ENCODE measurements at places on chromosomes 12 and 14.

- DNase-seq: no peak
Observed at GRCh38 chr12:31954925-31955858, 4.0 kb upstream of the RESF1 start.

DNA sequence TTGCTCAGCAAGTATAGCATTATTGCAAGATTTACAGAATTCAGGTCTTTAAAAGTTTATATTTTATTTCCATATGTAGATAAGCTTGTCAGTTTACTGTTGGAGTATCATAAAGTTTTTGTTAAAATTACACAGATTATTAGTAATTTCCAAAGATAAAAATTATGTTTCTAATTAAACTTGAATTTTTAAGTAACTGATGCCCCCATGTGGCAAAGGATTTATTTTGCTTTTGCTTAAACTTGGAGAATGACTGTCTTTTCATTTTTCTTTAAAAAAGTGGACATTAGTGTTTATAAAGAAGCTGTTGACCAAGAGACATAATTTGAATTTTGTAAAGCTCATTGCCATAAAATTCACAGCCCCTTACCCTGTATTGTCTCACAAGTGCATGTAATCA, 45.8 kb downstream of the ETNK1 start:
- DNase-seq: no peak

DNA sequence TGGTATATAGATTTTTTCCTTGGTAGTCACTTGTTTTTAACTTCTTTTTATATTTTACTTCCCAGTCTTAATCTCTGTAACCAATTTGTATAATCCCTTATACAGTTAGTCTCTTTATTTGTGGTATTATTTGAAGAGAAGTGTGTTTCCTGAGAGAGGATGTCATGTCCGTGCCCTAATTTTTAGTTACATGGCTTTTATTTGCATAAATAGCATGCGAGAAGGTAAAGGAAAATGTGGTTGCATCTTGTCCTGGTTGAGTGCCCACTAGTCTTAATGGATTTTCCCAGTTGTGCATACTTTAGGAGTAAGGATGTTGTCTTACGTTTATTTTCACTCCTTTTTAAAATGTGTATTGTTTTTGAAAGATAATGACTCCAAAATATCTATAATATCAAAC, 27.5 kb downstream of the RAP1B start:
- no peak for DNase-seq

DNA sequence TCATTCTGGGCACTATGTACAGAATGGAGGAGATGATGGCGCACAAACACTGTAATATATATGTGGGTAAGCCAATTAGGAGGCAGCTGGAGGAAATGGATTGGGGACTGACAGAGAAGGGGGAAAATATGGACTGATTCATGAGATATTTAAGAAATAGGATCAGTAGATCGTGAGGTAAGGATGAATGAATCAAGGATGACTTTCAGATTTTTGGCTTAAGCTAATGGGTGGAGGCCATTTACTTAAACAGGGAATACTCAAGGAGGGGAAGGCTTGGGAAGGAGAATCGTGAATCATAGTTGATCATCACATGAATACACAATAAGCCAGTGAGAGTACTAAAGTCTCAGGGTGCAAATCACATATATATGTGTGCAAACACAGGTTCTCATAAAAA, 11.2 kb upstream of the GNPNAT1 start:
- no peak for DNase-seq

GRCh38 chr12:132218527-132218875, 74.2 kb downstream of the NOC4L start:
- no peak for DNase-seq

GRCh38 chr14:89032086-89032649, 207.7 kb downstream of the TTC8 start:
- DNase-seq: no peak

DNA sequence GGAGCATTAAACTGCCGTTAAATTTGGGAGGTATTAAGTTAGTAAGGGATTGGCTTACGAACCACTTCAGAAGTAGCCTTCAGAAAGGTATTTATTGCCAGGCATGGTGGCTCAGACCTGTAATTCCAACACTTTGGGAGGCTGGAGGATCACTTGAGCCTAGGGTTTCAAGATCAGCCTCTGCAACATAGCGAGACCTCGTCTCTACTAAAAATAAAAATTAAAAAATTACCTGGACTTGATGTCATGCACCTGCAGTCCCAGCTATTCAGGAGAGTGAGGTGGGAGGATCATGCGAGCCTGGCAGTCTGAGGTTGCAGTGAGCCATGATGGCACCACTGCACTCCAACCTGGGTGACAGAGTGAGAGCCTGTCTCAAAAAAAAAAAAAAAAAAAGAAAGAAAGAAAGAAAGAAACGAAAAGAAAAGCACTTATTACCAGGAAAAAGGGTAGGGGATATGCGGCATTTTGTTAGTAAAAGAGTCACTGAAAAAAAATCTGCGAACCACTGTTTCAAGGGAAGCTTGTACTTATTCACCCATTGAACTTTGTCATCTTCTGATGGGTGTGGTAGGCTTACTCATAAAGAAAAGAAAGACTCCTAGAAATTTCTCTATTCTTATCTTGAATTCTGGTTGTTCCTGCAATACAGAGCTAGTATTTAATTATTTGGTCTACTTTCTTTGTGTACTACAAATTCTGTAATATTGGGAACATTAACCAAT, 33.6 kb upstream of the PLEKHA5 start:
- DNase-seq: no peak

DNA sequence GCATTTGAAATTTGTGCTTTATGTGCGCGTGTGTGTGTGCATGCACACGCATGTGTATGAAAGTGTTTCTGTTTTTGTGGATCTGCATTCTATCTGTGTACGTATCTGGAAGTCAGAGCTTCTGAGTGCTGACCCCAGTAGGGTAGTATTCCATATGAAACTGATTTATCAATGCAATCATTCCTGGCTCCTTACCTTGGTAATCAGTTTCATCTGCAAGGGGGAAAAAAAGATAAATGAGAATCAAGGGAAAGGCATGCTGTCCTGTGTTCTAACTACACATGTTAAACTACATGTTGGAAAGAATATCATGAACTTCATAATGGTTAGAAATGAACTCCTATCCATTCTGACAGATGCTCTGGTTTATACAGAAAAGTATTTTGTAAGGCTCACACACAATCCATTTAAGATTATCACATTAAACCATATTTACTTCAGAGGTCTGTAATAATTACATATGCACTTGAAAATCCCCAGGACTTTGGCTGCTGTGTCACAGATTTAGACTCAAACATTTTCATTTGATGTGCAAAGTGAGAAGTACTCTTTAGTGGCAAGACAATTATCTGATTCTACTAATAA, 276.1 kb upstream of the LMO3 start:
- no peak for DNase-seq

DNA sequence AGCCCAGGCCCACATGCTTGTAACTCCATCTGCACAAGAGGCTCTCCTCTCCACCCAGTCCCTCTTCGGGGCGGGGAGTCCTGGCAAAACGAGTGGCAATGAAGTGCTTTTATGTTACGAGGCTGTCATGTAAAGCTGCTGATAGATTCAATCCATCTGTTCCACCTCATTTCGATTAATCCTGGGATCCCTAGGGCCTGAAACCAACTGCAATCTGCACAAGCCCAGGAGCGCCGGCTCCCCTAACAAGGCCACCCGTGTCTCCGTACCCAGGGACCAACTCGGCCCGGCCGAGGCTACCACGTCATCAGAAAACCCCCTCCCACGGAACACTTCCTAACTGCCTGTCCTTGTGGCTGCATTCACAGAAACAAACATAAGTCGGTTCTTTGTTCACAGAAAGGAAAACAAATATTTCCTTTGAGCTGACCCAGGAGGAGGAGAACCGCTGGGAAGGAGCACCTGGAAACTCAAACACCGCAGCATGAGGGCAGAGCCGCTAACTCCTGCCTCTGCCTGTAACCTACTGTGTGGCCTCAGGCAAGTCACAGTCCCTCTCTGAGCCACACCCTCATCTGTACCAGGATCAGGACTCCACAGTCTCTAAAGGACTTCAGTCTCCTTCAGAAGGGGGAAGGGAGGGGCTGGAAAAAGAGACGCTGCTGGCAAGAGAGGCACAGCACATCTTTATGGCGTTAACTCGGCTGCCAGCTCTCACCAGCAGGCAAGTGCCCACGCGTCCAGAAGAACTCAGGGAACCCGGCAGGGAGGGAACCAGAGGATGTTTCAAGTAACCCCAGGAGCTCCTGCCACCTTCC, 47.8 kb downstream of the CCDC88C start:
- no peak for DNase-seq

DNA sequence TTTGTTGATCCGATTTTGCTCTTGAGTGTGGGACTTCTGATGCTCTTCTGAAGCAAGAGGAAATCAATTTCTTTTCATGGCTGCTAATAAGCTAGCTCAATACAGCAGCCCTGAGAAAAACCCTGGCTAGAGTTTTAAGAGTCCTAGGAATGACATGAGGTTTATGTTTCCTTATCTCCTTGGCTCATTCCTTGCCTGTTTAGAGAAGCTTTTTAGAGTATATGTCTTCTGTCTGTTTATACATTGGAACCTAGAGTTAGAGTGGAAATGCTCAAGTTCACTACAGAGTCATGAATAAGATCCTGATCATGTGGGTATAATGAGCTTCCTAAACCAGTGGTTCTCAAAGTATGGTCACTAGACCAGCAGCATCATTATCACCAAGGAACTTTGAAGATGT, 34.5 kb downstream of the SMOC1 start:
- no peak for DNase-seq

DNA sequence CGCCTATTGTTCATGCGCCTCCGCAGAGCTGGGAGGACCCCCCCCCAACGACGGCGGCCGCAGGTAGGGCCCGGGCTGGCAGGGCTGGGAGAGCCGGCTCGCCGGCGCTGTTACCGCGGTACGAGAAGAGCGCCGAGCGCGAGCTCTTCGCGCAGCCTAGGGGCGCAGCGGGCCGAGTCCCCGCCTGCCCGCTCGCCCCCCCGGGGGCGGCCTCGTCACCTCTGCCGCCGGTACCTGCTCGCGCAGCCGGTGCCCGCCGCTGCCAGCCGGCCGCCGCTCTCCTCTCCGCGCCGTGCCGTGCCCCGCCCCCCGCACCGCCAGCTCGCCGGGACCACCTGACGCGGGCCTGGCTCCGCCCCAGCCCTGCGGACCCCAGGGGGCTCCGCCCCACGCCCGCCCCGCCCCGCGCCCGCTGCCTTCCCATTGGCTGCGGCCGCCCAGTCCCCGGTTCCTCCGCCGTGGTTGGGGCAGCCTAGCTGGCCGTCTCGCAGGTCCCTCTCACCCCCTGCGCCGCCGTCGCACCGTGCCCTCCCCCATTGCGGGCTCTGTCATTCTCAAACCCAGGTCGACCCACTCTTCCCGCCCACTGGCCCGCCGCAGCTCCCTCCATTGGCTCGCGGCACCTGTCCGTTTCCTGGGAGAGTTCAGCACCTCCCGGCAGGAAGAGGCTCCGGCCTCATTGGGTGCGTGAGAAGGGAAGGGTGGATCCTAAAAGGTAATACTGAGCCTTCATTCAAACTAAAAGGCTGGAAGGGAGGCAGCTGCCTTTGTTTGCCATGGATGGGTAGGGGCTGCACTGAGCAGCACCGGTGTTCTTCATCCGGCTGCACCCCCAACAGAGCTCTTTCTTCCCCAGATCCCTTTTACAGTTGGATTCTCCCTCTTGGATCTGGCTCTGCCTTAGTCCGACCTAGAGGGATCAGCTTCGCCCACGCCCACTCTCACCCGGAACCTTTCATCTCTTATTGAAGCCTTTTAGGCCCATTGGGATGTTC, at the start of gene MAP3K9:
MAP3K9 (minus strand) TSS at position 289 of the 995 bp plus-strand sequence. CDS start 342 bp downstream, outside the sequence.
- DNase-seq: peak; percentile 93

DNA sequence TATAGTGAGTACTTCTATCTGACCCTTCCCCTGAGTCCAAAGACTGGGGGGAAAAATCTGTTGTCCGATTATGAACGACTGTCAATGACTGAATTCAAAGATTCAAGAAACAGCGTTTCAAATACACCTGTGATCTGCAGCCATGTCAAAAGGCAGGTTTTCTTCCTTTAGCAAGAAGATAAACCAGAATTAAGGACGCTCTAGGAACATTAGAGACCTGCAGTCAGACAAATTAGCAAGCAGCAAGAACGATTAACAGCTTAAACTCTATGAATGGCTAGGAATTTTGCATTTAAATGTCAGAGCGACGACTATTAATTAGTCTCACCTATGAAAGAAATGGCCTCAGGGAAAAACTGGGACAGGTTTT, 2.1 kb downstream of the DUSP6 start:
- no peak for DNase-seq

DNA sequence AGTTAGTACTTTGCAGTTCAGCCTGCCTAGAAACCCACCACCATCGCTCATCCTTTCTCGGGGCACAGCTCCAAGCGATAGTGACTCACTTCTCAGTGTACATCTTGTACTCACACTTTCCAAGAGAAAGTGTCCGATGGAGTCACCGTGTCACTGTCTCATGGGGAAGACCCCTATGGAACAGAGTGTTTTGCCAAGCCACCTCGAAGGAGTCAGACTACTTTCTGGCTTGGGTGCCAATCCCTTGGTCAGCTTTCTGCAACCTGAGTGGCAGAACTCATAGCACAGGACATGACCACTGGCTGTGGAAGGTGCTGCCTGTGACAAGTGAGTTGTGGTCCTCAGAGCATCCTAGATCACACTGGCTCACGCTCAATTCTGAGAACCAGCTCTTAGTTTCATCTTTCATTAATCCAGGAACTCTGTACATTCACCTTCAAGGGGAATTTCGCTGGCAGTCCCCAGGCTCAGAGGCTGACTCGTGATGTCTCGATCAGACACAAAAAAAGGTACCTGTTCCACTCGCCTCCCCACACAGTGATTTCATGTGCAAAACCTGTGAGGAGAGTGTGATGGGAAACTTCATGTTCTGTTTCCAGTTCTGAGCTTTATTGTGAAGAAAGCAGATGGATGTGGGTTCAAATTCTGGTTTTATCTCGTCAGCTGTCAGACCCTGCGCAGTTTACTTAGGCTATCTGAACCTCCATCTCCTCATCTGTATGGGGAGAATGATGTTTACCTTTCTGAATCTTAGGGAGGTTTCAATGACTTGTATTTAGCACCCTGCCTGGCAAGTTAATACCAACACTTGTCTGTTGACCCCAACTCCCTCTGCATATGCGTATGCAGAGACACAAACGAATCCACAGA, 127.3 kb upstream of the CCND2 start:
- DNase-seq: no peak

DNA sequence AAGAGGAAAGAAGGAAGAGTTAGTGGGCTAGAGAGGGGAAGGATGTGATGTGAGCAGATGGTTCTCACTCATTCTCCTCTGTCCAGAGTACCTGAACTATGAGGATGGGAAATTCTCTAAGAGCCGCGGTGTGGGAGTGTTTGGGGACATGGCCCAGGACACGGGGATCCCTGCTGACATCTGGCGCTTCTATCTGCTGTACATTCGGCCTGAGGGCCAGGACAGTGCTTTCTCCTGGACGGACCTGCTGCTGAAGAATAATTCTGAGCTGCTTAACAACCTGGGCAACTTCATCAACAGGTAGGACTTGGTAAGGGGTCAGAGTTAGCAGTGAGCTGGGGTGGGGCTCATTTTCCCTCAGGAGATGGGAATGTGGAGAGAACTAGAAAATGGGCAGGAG, 7.6 kb downstream of the DDIT3 start:
- no peak for DNase-seq

DNA sequence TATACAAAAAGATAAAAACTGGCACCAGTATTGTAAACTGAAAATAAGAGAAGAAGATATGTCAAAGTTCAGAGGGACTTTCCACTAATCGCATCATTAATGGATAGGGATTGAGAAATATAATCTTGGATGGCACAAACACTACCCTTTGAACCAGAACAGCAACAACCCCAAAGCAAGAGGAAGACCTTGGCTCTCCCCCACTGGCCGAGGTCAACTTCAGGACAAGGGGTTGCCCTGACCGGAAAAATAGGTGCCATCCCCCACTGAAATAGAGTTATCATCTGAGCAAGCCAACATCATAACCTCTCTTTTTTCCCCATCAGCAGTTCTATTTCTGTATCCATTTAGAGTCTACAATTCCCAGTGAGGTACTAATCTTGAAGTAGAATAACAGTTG, 72.4 kb upstream of the PCED1B start:
- no peak for DNase-seq
